ENCODE measurements at places on chromosomes 2 and 18. TPM values are rescaled to one million over a fixed set of nuclear protein-coding genes. Genes with fewer than 3 reads are reported as not detected.

The REG3G gene
- not detected for total RNA-seq

The MOGAT1 gene
- not detected for total RNA-seq

DNA sequence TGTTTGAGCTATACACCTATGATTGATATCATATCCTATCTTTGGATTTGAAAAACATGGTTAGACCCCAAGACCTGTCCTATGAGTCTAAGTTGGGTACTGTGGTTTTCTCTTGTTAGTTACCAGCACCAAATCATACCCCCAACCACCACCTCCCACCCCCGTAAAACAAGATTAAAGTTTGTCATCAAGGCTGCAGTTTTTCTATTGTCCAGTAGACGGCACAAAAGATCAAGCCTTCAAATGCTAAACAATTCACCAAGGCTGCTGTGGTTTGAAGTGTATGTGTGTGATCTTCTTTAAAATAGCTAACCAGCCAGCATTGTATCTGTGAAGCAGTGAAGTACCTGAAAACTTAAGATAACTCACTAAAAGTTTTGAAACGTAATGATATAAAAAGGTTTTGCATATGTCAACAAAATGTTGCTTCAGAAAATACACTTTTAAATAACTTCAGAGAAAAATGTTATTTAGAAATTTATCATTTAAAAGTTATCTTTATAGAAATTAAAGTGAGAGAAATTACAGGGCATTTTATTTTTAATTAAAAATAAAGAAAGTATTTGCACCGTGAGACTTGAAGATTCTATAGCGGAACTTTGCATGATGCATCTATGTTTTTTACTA, 5.8 kb upstream of the MEIS1 start:
- DNase-seq, result no peak

GRCh38 chr2:9565436-9566153, 10.0 kb upstream of the ADAM17 start:
- no peak for DNase-seq

Data from naive thymus-derived CD4-positive, alpha-beta T cell (primary cell).